ENCODE measurements at places on chromosomes 3 and 15.

GRCh38 chr15:31325595-31326155, 960 bp upstream of the KLF13 start:
- DNase-seq = no peak

GRCh38 chr3:46566040-46566641, at the start of gene LRRC2:
Gene LRRC2 (minus strand): TSS chr3:46566302. CDS start chr3:46551591, 14,711 bp downstream.
- no peak for DNase-seq

DNA sequence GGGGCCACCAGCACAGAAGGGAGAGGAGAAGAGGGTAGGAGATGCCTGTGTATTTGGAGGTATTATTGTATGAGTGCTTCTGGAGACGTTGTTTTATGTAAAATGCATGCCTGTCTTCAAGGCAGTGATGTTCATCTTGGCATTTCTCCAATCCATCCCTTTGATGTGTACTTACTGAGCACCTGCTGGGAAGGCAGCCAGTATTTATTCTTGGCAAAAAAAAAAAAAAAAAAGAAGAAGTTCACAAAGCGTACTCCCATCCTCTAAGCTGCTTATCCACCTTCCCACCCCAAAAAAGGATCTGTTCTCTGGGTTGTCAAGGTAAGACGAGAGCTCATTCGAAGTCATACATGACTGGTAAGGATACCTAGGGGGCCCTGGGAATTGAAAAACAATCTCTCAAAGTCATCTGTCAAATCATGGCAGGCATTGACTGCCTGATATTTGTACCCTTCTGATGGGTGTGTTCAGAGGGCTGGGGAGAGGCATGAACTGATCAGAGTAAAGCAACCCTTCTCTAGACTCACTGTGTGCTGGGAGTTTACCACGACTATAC, 30.0 kb upstream of the SLC6A1 start:
- DNase-seq = no peak

DNA sequence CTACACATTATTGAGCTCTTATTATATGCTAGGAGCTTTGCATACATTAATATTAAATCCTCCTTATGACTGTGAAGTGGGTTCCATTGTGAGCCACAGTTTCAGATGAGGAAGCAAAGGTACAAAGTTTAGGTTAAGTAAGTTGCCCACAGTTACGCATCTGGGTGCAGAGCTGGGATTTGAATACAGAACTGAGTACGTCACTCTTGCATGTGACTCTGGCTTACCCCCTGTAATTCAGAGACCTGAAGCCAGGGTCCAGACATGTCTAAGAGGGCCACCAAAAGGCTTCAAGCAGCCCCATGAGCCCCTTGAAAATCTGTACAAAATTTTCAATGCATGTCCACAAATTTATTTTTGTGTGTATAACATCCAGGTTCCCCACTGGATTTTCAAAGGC, 71.8 kb downstream of the KLF15 start:
- DNase-seq = no peak

- no peak for DNase-seq
Observed at GRCh38 chr15:101852356-101852755, 40.4 kb downstream of the OR4F15 start.

DNA sequence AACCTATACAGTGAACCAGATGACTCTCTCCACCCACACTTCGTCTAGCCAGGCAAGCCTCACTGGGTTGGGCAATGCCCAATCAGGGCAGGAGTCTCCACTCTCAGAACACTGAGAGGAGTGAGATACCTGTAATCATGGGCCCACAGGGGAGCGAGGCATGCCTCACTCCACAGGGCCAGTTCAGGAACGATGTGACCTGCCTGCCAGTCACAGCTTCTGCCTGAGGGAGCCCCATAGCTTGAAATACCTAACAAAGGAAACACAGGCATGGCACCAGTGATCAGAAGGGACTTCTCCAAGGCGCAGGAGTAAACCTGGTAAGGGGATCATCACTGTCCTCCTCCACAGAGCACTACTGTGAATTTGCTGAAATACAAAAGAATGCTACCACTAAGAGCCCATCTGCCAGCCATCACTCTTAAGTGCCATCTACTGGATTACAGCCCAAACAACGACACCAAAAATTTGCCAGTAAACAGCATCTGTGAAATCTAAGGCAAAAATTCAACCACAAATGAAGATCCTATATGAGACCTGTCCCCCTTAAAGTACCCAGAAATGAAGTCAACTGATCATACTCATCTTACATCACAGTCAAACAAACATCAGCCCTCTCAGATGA, 689.9 kb upstream of the SEMA6D start:
- no peak for DNase-seq

DNA sequence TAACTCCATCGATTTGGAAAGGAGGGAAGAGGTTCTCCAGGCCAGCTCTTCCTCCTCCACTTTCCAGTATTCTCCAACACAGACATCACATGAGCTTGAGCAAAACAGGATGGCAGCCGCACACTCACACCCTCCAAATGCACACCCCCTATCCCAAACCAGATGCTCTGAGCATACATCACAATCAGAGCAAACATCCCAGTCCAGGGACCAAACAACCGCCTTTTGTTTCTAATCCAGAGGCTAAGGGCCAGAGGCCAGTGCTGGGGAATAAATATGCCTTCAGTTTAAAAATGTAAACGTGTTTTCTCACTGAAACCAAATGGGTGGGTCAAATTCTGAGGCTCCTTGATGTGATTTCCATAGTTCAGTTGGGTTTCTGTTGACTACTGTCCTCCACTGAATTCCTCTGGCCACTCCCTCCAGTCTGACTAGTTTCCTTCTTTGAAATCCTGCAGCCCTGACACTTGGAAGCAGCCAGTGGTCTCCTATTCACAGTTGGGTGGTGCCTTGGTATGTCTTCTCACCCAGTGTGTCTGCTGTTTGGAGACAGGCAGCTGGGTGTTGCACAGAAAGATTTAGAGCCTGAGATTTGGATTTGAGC, 19.2 kb upstream of the MFGE8 start:
- no peak for DNase-seq

DNA sequence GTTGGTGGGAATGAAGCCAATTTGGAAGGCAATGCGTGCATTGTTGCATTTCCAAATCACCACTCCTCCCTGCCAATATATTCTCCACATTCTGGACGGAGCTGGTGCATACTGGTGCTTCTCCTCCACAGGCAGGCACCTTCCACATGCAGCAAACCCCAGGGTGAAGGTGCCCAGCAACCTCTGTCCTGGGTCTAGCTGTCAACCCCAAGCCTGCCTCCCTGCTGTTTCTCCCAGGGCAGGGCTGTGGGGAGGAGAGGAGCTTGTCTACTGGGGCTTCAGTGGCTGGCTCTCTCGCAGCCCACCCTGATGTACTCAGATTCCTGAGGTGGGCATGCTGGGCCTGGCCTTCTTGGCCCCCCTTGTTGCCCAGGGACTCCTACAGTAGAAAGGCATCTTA, 20.1 kb downstream of the GASK1A start:
- no peak for DNase-seq

- DNase-seq = no peak
Observed at GRCh38 chr15:51889486-51889885, 60.0 kb downstream of the TMOD3 start.

GRCh38 chr15:90000186-90001001, 730 bp upstream of the ZNF710 start:
- peak; percentile 23 for DNase-seq

GRCh38 chr3:120095979-120096426, 1.8 kb upstream of the GSK3B start:
- DNase-seq = no peak

DNA sequence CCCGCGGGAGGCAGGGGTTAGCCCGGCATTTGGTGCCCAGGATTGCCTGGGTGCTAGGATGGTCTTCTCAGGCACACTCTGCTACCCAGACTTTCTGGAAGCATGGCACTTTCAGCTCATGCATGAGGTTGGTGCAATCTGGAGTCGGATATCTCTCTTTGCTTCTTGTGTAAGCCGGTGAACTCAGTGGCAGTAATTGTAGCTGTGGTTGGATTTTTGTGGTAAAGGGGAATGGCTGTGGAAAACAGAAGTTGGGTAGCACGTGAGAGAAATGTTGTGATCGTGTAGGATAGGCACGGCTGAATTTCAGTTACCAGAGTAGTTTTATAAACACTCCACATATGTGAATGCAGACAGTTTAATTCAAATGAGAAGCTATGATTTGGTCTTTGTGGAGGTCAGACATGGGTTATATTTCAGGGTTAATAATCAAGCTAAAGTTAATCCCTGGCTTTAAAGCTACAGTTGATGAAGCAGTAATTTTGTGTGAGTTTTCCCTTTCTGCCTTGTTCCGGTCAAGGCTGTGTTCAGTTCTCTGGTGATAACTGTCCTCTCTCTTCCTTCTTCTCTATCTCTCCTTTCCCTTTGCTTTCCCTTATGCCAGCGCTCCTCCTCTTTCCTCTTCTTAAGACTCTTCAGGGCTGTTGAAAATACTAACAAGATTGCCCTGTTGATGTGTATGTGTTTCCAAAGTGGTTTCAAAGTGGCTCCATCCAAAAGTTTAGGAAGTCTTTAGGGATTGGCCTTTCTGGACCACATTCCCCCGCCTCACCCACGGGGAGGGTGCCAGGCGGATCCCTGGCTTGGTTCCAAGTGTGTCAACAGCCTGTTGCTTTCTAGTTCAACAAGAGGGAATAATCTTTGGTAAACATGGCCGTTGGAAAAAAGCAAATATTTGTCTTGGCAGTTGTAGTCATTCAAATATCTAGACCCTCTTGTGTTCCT, 404.6 kb upstream of the C2CD4B start:
- DNase-seq = no peak

- DNase-seq = no peak
Observed at GRCh38 chr3:160545504-160545871, 19.9 kb downstream of the KPNA4 start.

DNA sequence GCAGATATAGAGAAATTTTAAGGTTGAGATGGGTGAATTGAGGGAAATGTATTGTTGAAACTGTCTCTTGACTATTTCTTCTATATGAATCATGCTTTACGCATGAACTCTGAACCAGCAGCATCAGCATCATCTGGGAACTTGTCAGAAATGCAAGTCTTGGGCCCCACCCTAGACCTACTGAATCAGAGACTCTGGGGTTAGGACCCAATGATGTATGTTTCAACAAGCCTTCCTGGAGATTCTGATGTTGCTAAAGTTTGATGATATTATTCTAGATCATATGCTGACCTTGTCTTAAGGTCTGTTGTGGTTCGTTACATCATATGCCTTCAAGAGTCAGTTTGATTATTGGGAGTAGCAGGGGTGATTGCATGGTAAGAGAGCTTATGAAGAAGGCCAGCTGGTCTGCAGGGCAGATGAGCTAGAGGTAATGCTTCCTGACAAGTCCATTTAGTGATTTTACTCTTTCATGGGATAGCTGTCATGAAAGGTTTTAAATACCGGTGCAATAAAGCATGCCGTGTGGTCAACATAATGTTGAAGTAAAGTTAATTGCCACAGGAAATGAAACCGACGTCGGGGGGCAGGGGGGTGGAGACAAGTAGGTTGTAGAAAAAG, 152.4 kb upstream of the MRPL3 start:
- no peak for DNase-seq

DNA sequence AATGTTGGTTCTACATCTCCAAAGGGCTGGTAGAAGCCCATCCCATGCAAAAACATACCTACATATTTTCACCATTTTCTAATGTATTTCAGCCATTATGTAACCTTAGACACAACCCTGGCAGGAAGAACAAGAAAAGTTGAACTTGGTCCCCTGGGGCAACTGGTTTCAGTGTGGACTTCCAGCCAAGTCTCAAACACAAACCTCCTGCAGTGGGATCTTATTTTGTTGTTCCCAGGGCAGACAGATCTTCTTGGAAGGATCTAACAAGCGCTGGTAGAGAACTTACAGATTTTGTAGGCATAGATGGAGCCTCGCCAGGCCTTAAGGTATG, 96.3 kb downstream of the ADAMTS17 start:
- DNase-seq = no peak

DNA sequence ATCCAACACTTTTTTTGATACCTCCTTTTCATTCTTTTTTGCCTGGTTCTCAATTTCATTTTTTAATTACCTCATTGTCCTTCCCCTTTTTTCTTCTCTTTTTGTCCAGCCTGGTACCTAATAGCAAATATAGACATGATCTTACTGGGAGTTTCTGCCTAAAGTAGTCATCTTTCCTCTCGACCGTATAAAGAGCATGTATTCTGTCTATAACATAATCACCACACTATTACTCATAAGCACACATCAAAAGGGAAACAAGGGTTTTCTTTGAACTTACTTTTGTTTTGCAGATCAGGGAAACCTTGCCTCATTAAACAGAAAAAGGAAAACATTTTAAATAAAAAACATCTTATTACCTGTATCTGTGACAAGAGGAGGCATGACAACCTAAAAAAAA, 33.0 kb downstream of the FAM98B start:
- no peak for DNase-seq

DNA sequence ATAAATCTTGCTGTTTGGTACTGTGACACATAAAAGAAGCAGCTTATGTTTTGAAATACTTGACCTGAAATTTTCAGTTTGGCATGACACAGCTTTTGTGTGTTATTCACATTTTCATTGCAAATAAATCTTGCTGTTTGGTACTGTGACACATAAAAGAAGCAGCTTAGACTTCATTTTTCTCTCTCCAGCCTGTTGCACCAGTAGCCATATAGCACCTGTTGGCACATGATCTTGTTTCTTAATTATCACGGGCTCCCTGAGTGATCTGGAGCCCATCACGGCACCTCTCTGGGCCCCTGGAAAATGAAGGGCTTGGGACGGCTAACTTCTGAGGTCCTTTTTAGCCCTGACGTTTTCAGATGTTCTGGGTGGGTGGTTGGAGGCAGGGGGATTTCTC, 77.4 kb upstream of the SLCO3A1 start:
- DNase-seq = no peak

- no peak for DNase-seq
Observed at GRCh38 chr3:177567833-177568232, 370.6 kb upstream of the TBL1XR1 start.

DNA sequence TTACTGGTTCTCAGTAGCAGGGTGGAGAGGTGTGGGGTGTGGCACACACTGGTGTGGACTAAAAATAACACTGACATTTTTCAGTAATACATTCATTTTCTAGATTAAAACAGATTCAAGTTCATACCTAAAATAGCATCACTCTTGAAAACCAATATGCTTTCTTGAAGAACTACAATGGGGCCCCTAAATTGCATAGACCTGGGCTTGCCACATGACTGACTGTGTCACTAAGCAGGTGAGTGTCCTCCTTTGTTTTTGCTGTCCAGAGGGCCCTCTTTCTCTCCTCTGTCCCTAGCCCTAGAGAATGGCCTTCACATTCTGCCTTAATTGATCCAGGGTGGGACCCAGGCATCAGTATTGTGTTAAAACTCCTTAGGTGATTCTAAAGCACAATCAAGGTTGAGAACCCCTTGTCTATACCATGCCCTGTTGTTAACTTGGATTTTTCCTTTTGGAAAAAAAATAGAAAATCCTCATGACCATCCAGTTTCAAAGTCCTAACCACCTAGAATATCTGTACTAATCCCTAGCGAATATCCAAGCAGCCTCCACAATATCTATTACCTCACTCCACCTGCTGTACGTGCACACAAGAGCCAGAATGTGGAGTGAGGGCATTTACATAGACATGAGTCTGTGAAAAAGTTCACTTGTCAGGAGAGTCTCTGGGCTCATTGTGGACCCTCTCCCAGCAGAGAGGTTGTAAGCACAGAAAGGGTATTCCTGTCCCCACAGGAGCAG, 18.7 kb upstream of the TMEM41A start:
- DNase-seq = no peak

GRCh38 chr15:75307778-75308390, 25.2 kb downstream of the GOLGA6D start:
- peak; percentile 29 for DNase-seq
